ENCODE measurements at places on chromosomes 12 and 14.

DNA sequence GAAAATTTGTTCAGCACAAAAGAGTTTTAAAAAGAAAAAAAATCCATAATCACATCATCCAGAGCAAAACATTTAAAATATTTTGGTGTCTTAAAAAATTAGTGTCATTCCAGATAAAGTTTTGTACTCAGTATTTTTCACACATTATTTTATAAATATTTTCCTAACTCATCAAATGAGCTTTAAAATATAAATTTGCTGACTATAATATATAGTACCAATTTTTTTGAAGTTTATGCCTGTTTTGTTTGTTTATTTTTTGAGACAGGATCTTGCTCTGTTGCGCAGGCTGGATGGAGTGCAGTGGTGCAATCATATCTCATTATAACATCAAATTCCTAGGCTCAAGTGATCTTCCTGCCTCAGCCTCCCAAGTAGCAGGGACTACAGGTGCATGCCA lies 164.1 kb downstream of the SLC41A2 start:
- DNase-seq = no peak

DNA sequence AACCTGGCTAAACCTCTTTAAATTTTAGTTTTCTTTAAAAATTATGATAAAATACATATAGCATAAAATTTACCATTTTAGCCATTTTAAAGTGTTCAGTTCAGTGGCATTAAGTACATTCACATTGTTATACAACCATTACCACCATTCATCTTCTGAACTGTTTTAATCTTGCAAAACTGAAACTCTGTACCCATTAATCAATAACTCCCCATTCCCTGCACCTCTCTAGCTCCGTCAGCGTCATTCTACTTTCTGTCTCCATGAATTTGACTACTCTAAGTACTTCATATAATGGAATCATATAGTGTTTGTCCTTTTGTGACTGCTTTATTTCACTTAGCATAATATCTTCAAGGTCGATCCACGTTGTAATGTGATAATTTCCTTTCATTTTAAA lies 75.8 kb upstream of the DDHD1 start:
- DNase-seq = no peak

DNA sequence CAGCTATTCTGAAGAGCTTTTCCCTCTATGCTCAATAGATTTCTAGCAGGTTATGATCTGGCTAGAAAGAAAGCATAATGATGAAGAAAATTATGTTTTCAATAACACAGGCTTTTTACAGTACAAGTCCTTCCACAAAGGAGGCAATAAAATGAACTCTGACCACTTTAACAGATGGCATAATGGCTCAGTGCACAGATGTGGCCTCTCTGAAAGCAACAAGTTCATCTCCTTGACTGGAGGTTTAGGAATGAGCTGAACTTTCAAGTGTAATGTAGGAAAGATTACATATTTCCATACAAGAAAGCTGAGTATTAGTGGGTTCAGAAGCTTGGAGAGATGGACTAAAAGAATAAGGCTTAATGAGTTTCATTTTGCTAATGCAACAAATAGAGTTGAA lies 147.4 kb downstream of the EFCAB11 start:
- DNase-seq = no peak

- no peak for DNase-seq
Measured at GRCh38 chr12:10235761-10236631, 23.3 kb downstream of the GABARAPL1 start.

GRCh38 chr14:65228956-65229747 lies 126.8 kb upstream of the MAX start:
- DNase-seq = no peak

DNA sequence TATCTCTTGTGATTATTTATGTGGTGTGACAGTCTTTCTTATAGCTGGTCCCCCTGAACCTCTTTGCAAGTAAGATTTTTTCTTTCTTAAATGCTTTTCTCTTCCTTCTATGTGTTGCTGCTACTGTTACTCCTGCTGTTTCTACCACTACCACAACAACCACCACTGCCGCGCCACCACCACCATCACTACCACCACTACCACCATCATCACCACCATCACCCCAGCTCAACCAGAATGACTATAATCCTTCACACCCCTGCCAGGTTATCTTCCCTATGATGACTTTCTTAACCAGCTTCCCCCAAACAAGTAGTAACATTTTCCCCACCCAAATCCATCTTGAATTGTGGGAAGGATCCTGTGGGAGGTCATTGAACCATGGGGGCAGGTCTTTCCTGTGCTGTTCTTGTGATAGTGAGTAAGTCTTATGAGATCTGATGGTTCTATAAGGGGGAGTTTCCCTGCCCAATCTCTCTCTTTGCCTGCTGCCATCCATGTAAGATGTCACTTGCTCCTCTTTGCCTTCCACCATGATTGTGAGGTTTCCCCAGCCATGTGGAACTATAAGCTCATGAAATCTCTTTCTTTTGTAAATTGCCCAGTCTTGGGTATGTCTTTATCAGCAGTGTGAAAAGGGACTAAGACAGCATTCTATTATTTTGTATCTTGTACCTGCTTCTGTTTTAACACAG lies 52.2 kb downstream of the CHST11 start:
- no peak for DNase-seq

- peak; percentile 70 for DNase-seq
Measured at GRCh38 chr14:91925001-91925726, 22.3 kb downstream of the FBLN5 start.

DNA sequence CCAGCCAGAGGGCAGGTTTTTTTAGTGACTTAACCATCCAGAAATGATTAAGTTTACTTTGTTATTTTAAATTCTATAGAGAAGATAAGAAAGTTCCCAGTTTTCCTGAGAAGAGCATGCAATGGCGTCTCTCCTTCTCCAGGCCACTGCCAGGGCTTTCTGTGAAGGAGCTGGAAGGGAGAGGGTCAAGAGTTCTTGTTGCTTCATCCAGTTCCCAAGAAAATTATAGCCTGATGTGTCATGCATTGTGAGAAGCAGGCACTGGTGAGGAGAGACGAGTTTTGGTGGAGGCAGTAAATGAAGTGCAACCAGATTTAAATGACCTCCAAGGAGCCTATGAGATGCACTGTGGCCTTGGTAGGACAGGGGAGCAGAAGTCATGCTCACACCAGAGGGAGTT lies 14.2 kb downstream of the ELK3 start:
- peak; percentile 40 for DNase-seq

DNA sequence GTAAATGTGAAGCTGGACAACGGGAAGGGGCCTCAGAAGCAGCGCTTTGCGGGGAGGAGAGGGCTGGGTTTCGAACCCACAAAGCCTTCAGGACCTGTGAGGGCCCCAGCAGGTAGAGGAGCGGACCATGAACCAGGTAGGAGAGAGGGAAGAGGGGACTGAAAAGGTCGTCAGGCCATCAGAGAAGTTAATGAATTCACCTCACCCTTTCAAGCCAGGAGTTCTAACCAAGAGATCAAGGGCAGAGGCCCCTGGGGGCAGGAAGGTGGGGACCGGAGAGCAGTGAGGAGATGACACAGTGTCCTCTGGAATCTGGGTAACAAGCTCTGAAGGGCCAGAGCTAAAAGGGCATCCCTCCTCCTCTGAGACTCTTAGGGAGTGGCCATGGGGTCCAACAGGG lies 19.4 kb downstream of the SERPINA1 start:
- no peak for DNase-seq

- no peak for DNase-seq
Measured at GRCh38 chr14:49550286-49551184, 35.6 kb downstream of the RPS29 start.

GRCh38 chr12:123787466-123787865 lies 25.4 kb downstream of the DNAH10 start:
- DNase-seq = no peak

DNA sequence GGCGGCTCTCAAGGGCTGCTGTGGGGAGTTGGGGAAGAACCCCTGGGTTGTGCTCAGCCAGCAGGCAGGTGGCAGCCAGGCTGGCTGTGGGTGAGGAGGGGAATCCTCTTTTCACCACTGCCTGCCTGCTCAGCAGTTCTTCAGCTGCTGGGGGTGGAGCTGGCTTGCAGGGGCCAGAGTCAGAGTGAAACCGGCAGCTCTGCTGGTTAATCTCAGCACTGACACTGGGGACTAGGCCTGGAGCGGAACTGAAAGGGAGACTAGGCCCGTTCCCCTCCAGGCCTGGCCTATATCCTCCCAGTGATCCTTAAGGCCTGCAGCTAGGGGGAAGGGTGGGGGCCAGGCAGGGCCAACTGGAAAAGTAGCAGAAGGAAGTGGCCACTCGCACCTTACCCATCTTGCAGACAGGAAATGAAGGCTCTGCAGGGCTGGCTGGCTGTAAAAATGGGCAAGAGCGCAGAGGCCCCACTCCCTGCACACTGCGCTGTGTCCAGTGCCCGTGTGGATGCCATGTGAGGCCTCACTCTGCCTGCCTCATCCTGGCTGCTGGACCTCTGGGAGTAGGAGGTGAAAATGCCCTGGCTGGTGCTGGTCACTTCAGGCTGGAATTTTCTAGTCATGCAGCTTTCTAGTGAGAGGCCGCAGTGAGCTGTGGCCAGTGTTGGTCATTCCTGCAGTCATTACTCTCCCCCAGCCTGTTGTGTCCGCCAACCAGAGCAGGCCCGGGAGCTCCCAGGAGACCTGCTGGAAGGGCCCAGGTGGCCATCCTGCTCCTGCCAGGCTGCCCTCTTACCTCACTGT lies 39.4 kb downstream of the SH2B3 start:
- no peak for DNase-seq

GRCh38 chr14:60695327-60695726 lies 28.8 kb downstream of the SIX4 start:
- DNase-seq = no peak

DNA sequence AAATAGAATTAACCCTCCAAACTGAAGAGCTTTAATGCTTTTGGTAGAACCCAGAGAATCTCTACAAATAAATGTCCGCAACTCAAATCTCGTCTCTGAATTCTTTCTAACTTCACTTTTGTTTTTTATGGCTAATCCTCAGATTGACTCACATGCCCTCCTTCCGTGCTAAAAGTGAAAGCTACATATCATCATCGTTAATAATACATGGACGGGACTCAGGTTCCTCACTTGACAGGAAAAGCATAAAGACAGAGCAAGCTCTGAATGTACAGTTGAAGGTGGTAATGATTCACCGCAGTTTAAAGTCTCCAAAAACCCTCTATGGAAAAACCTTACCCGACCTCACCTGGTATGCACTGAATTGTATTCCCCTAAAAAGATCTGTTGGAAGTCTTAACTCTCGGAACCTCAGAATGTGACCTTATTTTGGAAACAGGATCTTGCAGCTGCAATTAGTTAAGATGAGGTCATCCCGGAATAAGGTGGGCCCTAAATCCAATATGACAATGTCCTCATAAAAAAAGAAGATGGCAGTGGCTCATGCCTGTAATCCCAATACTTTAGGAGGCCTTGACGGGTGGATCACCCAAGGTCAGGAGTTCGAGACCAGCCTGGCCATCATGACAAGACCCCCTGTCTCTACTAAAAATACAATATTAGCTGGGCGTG lies 147.4 kb upstream of the FOXN3 start:
- DNase-seq = peak; percentile 28

DNA sequence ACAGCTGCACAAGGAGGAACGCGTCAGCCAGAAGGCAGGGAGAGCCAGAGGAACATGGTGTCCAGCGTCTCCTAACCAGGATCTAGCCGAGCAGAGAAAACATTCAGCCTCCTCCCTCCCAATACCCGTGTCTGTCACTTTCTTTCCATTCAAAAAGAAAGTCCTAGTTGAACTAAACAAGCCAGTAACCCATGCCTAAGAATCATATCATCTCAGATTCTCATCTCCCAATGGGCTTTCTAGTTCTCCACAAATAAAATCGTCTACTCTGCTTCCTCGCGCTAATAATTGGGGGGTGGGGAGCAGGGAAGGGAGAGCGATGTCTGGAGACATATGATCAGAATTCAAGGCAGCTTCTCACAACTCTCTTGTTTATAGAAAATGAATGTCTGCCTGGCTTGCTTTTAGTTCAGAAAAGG lies 7.4 kb downstream of the NKX2-1 start:
- no peak for DNase-seq

GRCh38 chr12:57726151-57726883 lies 12.2 kb downstream of the AGAP2 start:
- peak; percentile 33 for DNase-seq

- no peak for DNase-seq
Measured at GRCh38 chr12:77364400-77364799, 299.0 kb upstream of the E2F7 start.

GRCh38 chr12:108853981-108854446 lies 3.4 kb downstream of the SSH1 start:
- DNase-seq = no peak

DNA sequence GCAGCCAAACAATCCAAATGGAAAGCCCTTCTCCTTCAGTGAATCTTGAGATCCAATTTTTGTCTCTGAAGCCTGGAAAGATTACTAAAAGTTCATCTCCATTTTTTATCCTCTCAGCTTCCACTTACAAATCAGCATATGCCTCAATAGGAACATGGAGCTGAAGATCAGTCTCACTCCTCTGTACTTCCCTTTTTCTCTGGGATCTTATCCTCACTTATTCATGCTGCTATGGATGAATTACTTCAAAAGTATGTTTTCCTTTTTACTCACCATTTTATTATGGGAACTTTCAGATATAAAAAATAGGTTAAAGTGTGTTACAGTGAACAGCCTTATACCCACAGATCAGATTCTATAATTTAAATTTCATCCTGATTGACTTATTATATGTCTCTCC lies 14.4 kb upstream of the NTF3 start:
- no peak for DNase-seq

DNA sequence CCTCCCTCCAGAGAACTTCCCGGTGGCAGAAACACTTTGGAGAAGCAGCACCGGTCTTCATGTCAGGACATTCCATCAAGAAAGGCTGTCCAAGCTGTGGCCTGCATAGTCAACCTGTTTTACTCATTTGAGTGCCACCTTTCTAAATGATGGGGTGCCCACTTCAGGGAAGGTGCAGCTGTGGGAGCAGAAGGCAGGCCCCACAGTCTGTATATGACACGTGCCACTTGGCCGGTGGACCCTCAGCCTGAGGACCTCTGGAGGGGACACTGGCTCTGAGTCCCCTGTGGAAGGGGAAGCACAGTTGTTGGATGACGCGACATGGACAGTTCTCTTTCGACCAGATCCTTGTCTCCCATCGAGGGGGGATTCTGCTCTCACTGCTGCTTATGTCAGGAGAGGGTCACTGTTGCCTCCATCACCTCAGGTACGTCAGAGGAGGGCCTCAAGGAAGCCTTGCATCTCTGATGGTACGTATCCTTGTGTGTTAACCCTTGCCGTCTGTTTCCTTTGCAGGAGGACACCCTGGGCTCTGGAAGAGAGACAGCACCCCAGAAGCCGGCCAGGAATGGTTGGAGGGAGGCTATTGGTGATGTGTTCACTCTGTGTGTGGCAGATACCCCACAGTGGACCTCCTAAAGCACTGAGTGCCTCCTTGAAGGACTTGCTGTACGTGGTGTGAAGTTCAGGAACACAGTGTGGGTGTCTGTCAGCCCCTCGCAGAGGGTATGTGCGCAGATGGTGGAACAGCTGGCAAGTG lies 132.1 kb upstream of the RTL1 start:
- no peak for DNase-seq

- peak; percentile 23 for DNase-seq
Measured at GRCh38 chr12:29350080-29350479, 30.9 kb downstream of the ERGIC2 start.

GRCh38 chr12:3747976-3748619 lies 4.8 kb downstream of the CRACR2A start:
- no peak for DNase-seq

GRCh38 chr12:2589381-2589780 lies 205.4 kb upstream of the FKBP4 start:
- no peak for DNase-seq

All from foreskin keratinocyte (primary cell).